ENCODE measurements at places on chromosomes 2 and 18.

DNA sequence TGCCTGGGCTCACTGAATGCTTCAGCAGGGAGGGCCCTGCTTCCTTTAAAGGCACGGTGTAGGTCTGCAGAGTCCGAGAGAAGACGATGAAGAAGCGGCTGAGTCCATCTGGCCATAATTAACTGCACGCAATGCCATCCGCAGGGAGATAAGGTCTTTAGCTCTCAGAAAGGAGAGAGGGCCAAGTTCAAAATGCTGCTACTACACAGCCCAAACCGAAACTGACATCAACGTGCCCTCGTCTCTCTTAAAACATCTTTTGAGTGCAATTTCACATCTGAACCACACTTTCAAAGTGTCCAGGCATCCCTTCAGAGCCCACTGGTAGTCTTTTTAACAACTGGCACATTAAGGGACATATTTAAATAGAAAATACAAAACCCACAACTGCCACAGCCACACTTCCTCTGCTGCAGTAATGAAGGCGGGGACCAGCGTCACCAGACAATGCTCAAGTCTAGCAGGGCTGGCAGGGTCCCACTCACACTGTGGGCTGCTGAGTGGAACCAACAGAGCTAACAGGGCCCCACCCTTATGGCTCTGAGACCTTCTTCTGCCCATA lies 35.8 kb downstream of the ST3GAL5 start:
- peak; percentile 82 for DNase-seq

DNA sequence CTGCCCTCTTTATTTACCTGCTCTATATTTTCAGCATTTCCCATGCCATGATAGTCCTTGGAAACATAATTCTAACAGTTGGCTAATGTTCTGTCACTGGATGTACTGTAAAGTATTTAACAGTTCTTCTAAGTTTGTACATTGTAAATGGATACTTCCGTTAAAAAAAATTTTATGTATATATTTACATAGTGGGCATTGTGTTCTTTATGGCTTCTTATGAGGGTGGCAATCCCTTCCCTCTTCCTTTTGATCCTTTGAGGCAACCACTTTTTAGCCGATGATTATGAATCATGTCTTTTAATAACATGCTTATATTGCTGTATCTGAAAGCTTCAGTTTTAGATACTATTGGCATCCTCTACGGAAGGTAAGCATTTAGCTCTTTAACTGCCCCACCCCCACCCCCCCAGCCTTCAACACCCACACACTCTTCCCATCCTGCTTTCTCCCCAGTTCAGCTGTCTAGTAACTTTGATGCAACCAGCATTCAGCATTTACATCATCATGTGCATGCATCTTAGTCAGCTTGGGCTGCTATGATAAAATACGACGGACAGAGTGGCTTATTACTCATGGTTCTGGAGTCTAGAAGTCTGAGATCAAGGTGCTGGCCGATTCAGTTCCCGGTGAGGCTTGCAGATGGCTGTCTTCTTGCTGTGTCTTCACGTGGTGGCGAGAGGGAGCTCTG lies 21.0 kb upstream of the EDAR start:
- no peak for DNase-seq

DNA sequence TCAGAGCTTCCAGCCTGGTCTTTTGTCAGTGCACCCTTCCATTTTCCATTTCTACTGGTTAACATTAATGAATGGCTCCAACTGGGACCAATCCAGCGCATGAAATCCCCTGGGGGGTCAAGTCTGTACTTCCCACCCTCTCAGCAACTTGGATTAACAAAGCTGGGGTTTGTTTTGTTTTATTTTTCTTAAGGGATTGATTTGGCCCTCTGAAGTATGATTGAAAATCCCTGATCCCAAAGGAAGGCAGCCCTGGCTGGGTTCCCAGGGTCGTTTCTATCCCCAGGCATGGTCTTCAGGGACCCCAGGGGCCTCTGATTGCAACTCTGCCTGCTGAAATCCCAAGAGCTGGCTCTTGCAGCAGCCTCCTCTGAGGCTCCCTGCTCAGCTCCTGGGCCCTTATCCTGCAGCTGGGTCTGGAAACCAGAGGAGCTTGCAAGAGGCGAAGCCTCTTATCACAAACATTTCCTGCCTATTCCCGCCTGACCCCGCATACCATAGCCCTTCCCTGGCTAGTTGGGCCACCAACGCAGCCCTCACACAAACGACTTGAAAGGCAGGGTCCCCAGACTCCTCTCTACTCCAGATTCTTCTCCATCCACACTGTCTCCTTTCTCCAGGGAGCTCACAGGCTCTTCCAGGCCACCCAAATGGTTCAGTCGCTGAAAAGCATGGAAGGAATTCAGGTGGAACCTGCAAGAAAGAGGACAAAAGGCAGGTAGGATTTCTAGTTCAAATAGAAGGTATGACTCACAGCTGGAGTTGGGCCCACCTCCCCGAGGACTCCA lies 109.7 kb upstream of the PKDCC start:
- DNase-seq, result no peak

DNA sequence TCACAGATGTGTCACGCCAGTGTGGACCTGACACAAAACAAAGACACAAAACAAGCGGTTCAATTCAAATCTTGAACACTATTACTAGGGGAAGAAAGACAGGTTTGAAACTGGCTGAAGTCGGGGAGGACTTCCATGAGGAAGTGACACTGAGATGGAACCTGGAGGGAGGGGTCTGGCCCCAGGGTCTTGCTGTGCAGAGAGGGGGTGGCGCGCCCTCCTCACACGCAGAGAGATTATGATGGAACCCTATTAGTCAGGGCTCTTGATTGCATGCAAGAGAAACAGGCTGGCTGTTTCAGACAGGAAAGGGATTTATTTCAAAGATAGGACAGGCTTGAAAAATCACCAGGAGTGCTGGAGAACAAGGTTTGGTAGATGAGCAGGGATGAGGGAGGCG lies 363.6 kb upstream of the HS6ST1 start:
- no peak for DNase-seq

DNA sequence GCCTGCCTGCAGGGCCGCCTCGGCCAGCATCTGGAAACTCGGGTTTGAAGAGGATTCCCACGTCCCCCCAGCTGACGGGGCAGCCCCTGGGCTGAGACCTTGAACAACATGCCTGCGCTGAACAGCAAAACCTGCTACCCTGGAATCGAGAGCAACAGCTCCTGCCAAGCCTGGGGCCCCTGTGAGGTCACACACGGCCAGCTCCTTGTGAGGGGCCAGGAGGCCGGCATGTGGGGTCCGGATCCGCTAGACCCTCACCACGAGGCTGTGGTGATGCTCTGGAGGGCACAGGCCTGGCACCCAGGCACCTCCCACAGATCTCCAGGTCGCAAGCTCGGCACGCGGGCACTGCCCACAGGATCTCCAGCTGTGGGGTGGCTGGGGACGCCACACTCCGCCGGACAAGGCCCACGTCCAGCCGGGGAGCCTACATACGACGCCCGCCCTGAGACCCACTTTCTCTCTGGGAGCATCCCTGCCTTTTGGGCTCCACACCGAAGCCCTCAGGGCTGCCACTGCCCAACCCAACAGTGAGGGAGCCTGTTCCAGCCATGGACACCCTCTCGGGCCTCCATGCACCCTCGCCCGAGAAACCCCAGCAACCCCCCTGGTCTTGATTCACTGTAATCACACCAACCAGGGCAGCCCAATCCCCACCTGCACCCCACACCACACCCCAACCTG lies 34.1 kb downstream of the SLC66A2 start:
- no peak for DNase-seq

DNA sequence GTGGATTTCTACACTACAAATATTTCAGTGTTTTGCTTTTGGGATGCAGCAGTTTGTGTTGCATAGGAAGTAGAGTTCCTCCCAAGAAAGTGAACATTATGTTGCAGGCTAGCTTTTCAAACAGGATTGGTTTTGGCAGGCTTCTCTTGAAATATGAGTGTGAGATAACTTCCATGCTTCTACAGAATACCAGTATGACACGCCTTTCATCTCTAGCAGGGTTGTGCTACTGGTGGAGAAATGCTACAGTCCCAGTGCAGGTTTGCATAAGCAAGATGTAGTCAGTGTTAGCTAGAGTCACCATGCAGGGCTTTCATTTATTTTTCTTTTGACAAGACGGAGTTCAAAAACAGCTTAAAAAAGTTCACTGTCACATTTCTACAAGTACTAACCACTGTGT lies 17.1 kb upstream of the CAVIN2 start:
- no peak for DNase-seq

- no peak for DNase-seq
Observed at GRCh38 chr2:100407073-100407472, 10.4 kb downstream of the CHST10 start.

GRCh38 chr18:55968550-55968949 lies 380.6 kb upstream of the TCF4 start:
- no peak for DNase-seq

DNA sequence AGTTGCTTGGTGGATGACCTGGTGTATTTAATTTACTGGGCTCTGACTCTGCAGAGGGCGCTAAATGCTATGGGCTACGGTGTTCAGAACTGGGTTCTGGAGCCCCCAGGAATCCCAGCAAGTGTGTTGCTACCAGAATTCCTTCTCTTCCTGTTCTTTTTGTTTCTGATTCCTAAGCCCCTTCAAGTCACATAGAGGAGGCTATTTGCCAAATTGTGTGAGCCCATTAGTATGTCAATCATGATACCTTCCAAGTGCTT lies 358.2 kb upstream of the SPRED2 start:
- DNase-seq, result no peak

GRCh38 chr2:96240341-96241038 lies 25.3 kb downstream of the TMEM127 start:
- DNase-seq, result no peak

DNA sequence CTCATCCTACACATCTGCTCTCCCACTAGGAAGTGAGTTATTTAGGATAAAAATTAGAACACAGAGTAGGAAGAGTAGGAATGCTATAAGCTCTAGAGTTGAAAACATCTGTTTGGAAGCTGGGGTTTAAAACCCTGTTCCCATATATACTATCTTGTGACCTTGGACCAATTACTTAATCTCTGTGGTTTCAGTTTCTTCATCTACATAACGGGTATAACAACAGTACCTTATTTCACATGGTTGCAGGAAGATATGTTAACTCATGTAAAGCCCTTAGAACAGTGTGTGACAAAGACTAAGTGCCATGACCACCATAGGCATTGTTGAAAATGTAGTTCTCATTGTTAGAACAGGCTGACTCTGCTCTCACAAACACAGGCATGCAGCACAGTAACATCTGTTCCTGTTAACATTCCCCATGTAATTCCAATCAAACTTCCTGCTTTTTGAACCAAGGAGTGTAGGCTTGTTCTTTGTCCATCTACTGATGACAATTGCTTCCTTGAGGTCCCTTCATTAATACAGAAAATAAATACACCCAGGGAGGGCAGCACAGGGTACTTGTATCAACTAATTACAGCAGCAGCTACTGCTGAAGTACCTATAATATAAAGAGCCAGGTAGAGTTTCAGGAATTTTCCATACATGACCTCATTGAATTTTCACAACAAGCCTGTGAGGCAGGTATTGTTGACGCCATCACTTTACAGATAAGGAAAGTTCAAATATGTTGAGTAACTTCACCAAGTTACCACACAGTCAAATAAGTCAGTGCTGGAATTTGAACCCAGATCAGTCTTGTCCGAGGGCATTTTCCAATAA lies 204.2 kb downstream of the L3MBTL4 start:
- DNase-seq, result no peak

DNA sequence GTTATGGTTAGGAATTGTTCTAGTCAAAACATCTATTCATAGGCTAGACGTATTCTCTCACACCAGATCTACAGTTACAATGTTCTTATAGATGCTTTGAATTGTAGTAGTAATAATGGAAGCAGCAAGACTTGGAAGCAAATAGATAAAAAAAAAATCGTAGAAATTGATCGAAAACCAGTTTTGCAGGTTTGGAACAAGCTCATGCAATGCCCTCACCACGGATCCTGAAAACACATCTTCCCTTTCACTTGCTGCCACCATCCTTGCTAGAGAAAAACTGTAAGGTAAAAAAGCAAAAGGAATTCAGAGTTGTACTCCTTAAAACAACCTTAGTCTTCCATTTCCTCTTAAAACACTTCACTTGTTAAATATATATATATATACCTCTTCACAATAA lies 4.4 kb downstream of the SULT1C4 start:
- DNase-seq, result no peak

DNA sequence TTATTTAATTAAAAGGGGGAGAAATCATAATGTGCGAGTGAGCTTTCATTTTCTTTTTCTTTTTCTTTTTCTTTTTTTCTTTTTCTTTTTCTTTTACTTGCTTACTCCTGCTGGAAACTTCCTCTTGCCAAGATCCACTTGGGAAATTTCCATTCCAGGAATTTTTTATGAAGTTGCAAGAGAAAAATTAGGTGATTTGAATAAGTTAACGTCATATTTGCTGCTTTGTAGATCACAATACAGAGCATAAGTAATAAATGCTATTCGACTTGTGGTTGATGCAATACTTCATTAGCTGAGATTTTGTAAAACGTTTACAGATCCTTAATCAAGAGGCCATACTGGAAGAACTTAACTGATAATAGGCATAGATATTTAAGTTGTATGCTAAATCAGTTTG lies 354.7 kb upstream of the SMIM21 start:
- no peak for DNase-seq

GRCh38 chr2:143051465-143051864 lies 77.8 kb upstream of the ARHGAP15 start:
- DNase-seq, result no peak

DNA sequence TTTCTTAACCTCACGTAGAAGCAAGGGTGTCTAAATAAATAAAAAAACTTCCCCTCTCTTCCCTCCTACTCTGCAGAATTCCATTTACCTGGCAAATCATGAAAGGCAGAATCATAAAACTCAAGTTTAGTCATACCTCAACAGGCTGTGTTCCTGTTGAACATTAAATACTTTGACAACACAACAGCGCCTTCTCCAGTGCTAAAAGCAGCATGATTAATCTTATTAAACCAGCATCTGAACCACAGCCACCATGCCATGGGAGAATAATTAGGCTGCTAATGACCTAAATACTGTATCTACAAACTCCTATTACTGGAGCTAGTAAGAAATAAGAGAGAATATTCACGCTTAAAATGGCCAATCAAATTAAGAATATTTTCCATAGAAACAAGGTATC lies 68.1 kb downstream of the CDH2 start:
- DNase-seq, result no peak

DNA sequence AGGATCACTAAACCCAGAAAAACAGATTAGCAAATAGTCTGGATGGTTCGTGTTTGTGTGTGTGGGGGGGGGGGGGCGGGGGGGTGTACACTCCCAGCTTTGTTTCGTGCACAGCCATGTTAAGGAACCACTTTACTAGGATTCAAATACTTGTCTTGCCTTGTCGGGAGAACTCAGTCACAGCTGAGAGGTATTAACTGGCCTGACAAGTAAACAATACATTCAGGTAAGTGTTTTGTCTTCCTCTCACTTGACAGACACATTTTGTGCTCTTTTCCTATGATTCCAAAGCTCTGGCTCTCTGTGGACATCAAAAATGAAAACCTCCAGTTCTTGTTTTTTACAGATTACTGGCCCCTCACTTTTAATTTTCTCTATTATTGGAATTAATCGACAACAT lies 173.5 kb downstream of the LRP1B start:
- no peak for DNase-seq

DNA sequence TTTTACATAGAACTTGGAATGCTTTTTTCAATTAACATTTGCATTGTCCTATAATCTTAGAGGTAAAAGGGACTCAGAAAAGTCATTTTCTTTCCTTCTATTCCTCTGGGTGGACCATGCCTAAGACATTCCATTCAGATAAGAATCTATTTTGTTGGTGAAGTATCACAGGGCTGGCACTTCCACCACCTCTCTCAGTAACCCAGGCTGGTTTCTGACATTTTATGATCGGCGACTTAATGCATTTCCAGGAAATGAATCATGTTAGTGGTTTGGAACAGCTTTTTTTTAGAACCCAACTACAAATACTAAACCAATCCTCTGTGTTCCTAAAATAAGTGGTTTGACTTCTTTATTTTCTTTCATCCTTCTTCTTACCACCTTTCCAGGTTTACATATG lies 27.0 kb downstream of the GAD1 start:
- DNase-seq, result no peak

All from effector memory CD8-positive, alpha-beta T cell (primary cell).